ENCODE measurements at places on chromosomes 12 and 14.

GRCh38 chr14:94021001-94021400, 5.1 kb upstream of the OTUB2 start:
- peak; percentile 86 for DNase-seq

DNA sequence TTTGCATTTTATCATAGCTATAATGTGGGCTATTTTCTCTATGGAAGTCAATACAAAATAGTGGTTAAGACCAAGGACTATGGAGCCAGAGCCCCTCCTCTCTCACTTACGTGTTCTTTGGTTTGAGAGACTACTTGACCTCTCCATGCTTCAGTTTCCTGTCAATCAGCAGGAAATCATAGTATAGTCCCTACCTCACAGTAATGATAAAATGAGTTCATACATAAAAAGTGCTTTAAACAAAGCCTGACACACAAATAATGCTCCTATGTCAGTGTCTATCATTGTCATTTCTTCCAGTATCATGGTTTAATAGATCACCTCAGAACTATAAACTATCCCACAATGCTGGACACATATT, 90.4 kb downstream of the MED13L start:
- DNase-seq = no peak

- DNase-seq = no peak
Measured at GRCh38 chr14:49545071-49545470, 41.1 kb downstream of the RPS29 start.

DNA sequence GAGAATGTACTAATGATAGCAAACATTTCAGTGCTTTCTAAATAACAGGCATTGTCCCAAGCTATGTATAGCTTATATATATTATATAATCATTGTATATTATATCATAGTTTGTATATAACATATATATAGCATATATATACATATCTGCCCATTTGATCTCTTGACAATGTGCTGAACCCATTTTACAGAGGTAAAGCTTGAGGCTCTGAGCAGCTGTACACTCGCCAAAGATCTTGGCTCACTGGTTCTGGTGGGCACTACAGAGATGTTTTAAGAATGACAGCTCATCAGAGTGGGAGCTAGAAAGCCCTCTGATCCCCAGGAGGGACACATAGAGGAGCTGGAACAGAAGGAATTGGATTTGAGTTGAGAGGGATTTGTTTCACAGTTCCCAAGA, 68.2 kb upstream of the ACTN1 start:
- DNase-seq = no peak

- DNase-seq = peak; percentile 36
Measured at GRCh38 chr12:92771001-92771400, 68.2 kb downstream of the PLEKHG7 start.

Data from suppressor macrophage treated with lipopolysaccharide for 4 hours (primary cell).